ENCODE measurements at places on chromosomes 7 and 10.

DNA sequence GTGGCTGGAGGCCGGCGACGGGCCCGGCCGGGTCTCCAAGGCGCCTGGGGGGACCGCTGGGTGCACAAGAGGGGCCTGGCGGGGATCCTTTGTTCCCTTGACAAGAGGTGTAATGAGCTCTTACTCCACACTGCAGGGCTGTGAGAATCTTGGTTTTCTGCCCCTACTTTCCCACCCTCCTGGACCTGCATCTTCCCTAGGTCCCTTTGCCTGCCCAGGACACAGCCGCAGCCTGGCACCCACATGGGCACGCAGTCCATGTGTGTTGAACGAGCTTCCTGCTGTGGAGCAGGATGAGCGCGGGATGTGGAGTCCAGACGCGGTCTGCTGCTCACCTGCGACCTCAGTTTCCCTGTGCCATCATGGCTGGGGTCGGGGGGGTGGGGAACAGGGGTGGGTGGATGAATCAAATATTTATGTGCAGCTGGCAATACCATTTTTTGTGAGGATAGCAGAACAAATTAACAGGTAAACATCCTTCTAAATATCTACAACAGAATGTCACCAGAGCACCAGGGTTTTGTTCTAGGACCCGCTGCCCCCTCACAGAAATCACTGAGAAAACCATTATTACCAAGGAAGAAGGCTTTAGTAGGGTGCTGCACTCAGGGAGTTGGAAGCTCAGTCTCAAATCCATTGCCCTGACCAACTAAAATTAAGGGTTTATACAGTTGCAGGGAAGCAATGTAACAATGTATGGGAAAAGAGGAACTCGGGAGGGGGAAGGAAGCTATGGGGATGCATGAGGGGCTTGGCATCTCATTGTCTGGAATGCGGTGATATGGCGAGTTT lies 474 bp upstream of the NSMCE4A start:
- no peaks in the 10 kb centered on the region for H3K27me3 ChIP-seq
- H3K36me3 ChIP-seq, result peaks cover 16% of the 10 kb centered on the region
- H3K4me1 ChIP-seq, result peaks cover 20% of the 10 kb centered on the region
- DNase-seq, result no peak

DNA sequence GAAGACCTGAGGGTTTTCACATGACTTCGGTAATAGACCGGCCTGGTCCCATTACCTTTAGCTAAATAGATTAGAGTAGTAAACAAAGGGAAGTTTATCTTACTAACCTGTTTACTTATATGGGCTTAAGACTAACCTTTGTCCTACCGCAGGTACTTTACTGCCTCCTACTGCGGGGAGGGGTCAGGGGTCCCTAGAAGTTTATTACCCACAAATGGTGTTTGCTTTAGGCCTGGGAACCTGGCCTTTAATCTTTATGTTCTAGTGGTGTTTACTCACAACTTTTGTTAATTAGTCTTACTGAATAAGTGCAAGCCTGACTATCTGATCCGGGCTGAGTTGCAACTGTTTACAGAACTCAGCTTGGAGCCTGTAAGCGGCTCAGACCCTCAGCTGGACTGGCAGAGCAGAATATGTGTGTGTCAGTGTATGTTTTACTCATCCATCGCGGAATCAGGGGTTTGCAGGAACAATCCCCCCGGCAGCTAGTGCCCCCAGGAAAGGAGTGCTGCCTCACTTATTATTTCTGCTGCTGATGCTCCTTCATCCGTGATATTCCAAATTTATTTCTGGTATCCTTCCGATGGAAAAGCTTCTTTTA lies 578.9 kb upstream of the SEMA3D start:
- H3K4me3 ChIP-seq, result no peak overlapping the region
- H3K4me1 ChIP-seq, result no peaks in the 10 kb centered on the region
- DNase-seq, result no peak
- no peaks in the 10 kb centered on the region for H3K36me3 ChIP-seq

GRCh38 chr7:91940572-91941341 lies at the start of gene AKAP9:
AKAP9 (plus strand) TSS chr7:91940862; CDS start chr7:91941100, 238 bp downstream.
- peak within 1 kb of the TSS; percentile 86 for H3K27ac ChIP-seq
- DNase-seq, result peak; percentile 93
- H3K4me3 ChIP-seq, result peak within 1 kb of the TSS; percentile 92
- H3K4me1 ChIP-seq, result peaks cover 35% of the 10 kb centered on the region
- H3K27me3 ChIP-seq, result peaks cover 1% of the 10 kb centered on the region

GRCh38 chr7:69864822-69865221 lies 266.5 kb downstream of the AUTS2 start:
- H3K4me3 ChIP-seq, result no peak overlapping the region
- no peaks in the 10 kb centered on the region for H3K4me1 ChIP-seq
- H3K27me3 ChIP-seq, result no peaks in the 10 kb centered on the region
- H3K36me3 ChIP-seq, result no peaks in the 10 kb centered on the region

DNA sequence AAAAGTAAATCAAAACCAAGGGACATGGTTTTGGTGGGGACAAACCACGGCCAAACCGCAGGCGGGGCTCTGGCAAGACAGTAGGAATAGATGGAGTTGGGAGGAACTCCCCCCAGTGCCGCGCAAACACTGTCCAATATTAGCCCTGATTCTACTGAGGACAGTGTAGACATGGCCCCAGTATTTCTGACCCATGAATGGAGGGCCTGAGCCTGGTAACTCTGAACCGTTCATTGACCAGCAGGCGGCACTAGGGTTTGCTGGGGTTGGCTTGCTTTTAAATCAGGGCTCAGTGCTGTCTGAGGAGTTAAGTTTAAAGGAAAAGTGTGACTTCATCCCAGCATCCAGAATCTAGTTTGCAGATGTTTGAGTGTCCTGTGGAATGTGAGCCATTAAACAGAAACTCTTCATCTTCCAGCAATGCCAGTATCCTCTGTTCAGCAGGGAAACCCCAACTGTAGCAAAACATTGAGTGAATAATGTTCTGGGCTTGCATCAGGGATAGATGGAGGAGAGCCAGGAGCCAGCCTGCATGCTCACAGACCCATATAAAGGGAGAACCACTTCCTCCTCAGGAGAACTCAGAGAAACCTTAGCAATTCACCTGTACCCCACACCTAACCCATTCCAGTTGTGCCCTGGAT lies 147.4 kb upstream of the PRSS58 start:
- H3K4me3 ChIP-seq, result no peak overlapping the region
- no peaks in the 10 kb centered on the region for H3K4me1 ChIP-seq
- no peaks in the 10 kb centered on the region for H3K36me3 ChIP-seq
- H3K27me3 ChIP-seq, result peaks cover 4% of the 10 kb centered on the region
- H3K27ac ChIP-seq, result no peak overlapping the region

DNA sequence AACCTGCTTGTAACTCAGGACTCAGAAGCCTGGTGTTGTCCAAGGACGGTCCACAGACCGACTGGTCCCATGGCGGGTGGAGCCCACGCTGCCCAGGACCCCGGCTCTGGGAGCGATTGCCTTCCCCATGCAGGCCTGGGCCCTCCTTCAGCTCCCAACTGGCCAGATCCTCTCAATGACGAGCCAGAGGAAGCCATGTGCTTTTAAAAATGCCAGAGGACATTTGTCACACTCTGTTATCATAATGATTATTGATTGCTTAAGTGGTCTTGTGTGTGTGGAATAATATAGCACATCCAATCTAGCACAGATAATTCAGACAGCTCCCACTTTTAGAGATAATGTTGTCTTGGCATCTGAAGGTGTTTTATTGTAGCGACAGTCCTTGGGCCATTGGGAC lies 22.6 kb upstream of the OGDHL start:
- H3K4me1 ChIP-seq, result no peaks in the 10 kb centered on the region
- H3K27me3 ChIP-seq, result peaks cover 15% of the 10 kb centered on the region
- no peak for DNase-seq
- H3K4me3 ChIP-seq, result no peak overlapping the region

- no peaks in the 10 kb centered on the region for H3K4me1 ChIP-seq
- H3K27me3 ChIP-seq, result peaks cover 12% of the 10 kb centered on the region
- no peak for DNase-seq
These were observed 196.4 kb downstream of the ADRA2A start for GRCh38 chr10:111273235-111273634.

Measured in activated CD4-positive, alpha-beta memory T cell treated with anti-CD3 and anti-CD28 coated beads for 36 hours (primary cell).